ENCODE measurements at places on chromosomes 5 and 9. TPM values are rescaled to one million over a fixed set of nuclear protein-coding genes. Genes with fewer than 3 reads are reported as not detected.

DNA sequence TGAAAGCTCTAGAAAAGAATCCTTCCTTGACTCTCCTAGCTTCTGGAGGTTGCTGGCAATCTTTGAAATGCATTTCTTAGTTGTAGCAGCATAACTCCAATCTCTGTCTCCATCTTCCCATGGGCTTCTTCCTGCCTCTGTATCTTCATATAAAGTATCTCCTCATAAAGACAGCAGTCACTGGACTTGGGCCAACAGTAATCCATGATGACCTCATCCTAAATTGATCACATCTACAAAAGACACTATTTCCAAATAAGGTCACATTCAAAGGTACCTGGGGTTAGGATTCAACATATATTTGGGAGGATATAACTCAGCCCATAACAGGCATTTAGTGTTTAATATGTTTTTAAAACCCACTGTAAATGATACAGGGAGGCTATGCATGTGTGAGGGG is 123.3 kb downstream of the MLLT3 start:
- H3K27me3 ChIP-seq: no peaks in the 10 kb centered on the region
- H3K4me3 ChIP-seq: no peak overlapping the region
- no peak for DNase-seq

The BRD9 gene
- 44.5 TPM for total RNA-seq

The ANXA1 gene
- 9.3 TPM for total RNA-seq

The KCTD16 gene
- total RNA-seq: 0.19 TPM

DNA sequence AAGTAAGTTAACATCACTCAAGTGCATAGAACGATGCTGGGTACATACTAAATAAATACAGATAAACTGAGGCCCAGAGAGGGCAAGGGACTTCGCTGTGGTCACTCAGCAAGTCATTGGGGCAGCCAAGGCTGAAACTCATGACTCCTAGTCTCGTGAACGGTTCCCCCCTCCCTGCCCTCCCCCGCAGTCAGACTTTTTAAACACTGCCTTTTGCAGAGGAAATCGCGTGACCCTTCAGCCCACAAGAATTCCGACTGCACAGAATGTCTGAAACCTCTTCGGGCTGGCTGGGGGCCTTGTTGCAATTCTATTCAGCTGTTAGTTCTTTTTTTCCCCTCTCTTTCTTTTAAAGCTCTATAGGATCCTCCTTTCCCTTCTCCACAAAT is 28.1 kb downstream of the NEK6 start:
- peaks cover 72% of the 10 kb centered on the region for H3K4me1 ChIP-seq
- peak overlapping the region; percentile 97 for H3K27ac ChIP-seq
- no peaks in the 10 kb centered on the region for H3K27me3 ChIP-seq
- DNase-seq: peak; percentile 70
- peak overlapping the region; percentile 54 for H3K4me3 ChIP-seq
- peaks cover 30% of the 10 kb centered on the region for H3K36me3 ChIP-seq

GRCh38 chr5:61048534-61048933 is 103.5 kb downstream of the NDUFAF2 start:
- H3K4me1 ChIP-seq: peaks cover 3% of the 10 kb centered on the region
- no peaks in the 10 kb centered on the region for H3K27me3 ChIP-seq
- DNase-seq: no peak
- no peak overlapping the region for H3K27ac ChIP-seq

GRCh38 chr5:74877624-74878304 is 11.6 kb upstream of the FAM169A start:
- DNase-seq: no peak
- H3K36me3 ChIP-seq: no peaks in the 10 kb centered on the region
- H3K4me1 ChIP-seq: no peaks in the 10 kb centered on the region
- H3K27ac ChIP-seq: no peak overlapping the region

GRCh38 chr9:121783111-121783510 is 131.7 kb downstream of the DAB2IP start:
- H3K27ac ChIP-seq: no peak overlapping the region
- no peak for DNase-seq
- no peaks in the 10 kb centered on the region for H3K4me1 ChIP-seq
- peaks cover 8% of the 10 kb centered on the region for H3K27me3 ChIP-seq

GRCh38 chr9:72954431-72955125 is 1.7 kb upstream of the ALDH1A1 start:
- no peak overlapping the region for H3K27ac ChIP-seq
- no peaks in the 10 kb centered on the region for H3K4me1 ChIP-seq
- no peak overlapping the region for H3K4me3 ChIP-seq
- H3K36me3 ChIP-seq: no peaks in the 10 kb centered on the region

- no peaks in the 10 kb centered on the region for H3K27me3 ChIP-seq
- no peaks in the 10 kb centered on the region for H3K36me3 ChIP-seq
- no peak overlapping the region for H3K27ac ChIP-seq
- no peaks in the 10 kb centered on the region for H3K4me1 ChIP-seq
- no peak for DNase-seq
Measured at GRCh38 chr5:13943676-13944075, 812 bp downstream of the DNAH5 start.

The SKP1 gene
- total RNA-seq: 202 TPM

The IFNA13 gene
- total RNA-seq: not detected

DNA sequence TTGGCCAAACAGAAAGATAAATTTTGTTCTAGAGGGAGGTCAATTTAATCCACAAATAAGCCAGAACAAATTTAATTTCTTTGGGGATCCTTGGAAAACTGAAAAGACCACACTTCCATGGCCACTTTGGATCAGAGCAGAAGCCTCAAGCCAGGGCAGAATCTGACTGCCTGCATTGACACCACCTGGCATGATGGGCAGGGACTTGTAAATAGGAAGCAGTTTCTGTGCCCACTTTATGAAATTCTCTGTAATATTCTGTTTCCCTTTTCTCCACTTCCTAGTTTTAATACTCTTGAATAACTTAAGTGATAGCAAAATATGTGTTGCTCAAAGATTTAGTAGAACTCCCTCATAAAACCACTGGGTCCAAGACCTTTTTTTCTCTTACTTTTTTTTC is 6.7 kb upstream of the TMEM252 start:
- H3K27me3 ChIP-seq: no peaks in the 10 kb centered on the region
- H3K27ac ChIP-seq: no peak overlapping the region

DNA sequence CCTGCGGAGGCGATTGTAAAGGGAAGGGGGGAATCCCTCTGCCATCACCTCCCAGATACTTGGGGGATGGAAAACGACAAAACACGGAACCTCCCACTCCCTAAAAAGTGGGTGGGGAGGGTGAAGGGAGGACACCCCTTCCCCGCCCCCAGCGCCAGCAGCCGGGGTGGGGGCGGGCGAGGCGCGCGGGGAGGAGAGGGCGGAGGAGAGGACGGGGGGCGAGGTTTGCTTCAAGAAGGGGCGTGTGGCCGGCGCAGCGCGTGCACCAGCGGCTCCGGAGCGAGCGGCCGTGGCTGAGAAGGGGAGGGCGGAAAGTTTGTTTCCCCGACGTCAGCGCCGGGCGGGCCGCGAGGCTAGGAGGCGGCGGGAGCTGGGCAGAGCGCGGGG is at the start of gene PRRX2:
Gene PRRX2 (plus strand): TSS at position 259 of the 387 bp plus-strand sequence. CDS start 221 bp downstream, outside the sequence.
- no peaks in the 10 kb centered on the region for H3K4me1 ChIP-seq
- no peaks in the 10 kb centered on the region for H3K36me3 ChIP-seq
- H3K4me3 ChIP-seq: no peak within 1 kb of the TSS
- H3K27ac ChIP-seq: no peak within 1 kb of the TSS
- no peak for DNase-seq

DNA sequence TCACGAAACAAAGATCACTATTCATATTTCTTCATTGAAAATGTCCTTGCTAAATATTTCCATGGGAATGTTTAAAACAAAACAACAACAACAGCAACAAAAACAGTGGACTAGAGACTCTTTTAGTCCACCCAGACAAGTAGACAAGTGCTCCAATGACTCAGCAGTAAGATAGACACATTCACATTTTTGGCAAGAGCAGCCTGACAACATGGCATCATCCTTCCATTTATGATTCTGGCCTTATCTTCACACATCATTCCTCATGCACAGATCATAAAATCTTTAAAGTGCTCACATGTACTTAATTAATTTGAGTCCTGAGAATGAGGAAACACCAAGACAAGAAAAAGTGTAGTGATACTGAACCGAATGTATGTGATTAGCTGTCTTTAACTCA is 132.6 kb upstream of the PDE4D start:
- no peaks in the 10 kb centered on the region for H3K4me1 ChIP-seq
- DNase-seq: no peak
- no peaks in the 10 kb centered on the region for H3K36me3 ChIP-seq

- no peak overlapping the region for H3K4me3 ChIP-seq
- H3K27me3 ChIP-seq: no peaks in the 10 kb centered on the region
- DNase-seq: no peak
- H3K36me3 ChIP-seq: no peaks in the 10 kb centered on the region
Measured at GRCh38 chr9:98594546-98595160, 114.1 kb downstream of the GABBR2 start.

The PITX1 gene
- total RNA-seq: 0.77 TPM

DNA sequence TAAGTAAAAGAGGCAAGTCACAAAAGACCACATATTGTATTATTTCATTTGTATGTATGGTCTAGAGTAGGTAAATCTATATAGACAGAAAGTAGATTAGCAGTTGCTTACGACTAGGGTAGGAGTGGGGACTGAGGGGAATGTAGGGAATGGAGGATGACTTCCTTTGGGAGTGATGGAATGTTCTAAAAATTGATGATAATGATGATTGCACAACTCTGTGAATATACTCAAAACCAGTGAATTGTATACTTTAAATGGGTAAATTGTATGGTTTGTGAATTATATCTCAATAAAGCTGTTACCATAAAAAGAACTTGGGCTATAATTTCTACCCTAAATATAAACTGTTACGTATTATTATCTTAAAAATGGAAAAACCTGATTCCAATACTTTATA is 35.0 kb downstream of the ADAMTS6 start:
- H3K4me1 ChIP-seq: no peaks in the 10 kb centered on the region
- no peak overlapping the region for H3K27ac ChIP-seq
- H3K4me3 ChIP-seq: no peak overlapping the region
- H3K36me3 ChIP-seq: no peaks in the 10 kb centered on the region
- DNase-seq: no peak

The DAB2 gene
- 0.53 TPM for total RNA-seq

GRCh38 chr5:90386099-90386710 is 23.4 kb downstream of the CETN3 start:
- no peaks in the 10 kb centered on the region for H3K27me3 ChIP-seq
- no peak overlapping the region for H3K4me3 ChIP-seq
- no peaks in the 10 kb centered on the region for H3K36me3 ChIP-seq
- no peaks in the 10 kb centered on the region for H3K4me1 ChIP-seq

GRCh38 chr9:130396581-130396980 is 48.2 kb upstream of the ASS1 start:
- no peaks in the 10 kb centered on the region for H3K36me3 ChIP-seq
- H3K27me3 ChIP-seq: no peaks in the 10 kb centered on the region
- H3K4me3 ChIP-seq: no peak overlapping the region
- H3K4me1 ChIP-seq: no peaks in the 10 kb centered on the region
- H3K27ac ChIP-seq: no peak overlapping the region

The MYMK gene
- total RNA-seq: not detected

- no peaks in the 10 kb centered on the region for H3K27me3 ChIP-seq
- H3K36me3 ChIP-seq: no peaks in the 10 kb centered on the region
- H3K27ac ChIP-seq: no peak overlapping the region
- H3K4me3 ChIP-seq: no peak overlapping the region
- DNase-seq: no peak
- no peaks in the 10 kb centered on the region for H3K4me1 ChIP-seq
Measured at GRCh38 chr5:2685651-2686272, 65.7 kb downstream of the IRX2 start.

DNA sequence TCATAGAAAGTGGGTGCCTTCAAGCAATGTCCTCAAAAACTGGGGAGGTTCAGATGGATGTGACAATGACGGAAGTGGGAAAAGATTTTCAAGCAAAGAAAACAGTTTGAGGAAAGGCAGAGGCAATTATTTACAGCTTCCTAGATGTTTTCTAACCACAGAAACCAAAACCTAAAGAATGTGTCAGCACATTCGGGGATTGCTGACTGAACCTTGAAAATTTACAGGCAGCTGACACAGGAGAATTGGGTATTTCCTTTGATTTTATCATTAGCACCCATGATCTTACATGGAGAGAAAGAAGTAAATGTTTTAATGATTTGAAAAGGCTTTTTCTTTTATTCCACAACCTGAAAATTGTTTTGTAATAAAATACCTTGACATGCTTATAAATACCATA is 369.0 kb downstream of the ACTL7B start:
- no peaks in the 10 kb centered on the region for H3K4me1 ChIP-seq
- H3K4me3 ChIP-seq: no peak overlapping the region
- H3K27ac ChIP-seq: no peak overlapping the region
- no peaks in the 10 kb centered on the region for H3K36me3 ChIP-seq
- no peak for DNase-seq

GRCh38 chr5:58776559-58776958 is 193.7 kb downstream of the RAB3C start:
- no peak overlapping the region for H3K27ac ChIP-seq
- DNase-seq: no peak
- H3K4me3 ChIP-seq: no peak overlapping the region
- H3K4me1 ChIP-seq: no peaks in the 10 kb centered on the region
- no peaks in the 10 kb centered on the region for H3K27me3 ChIP-seq

DNA sequence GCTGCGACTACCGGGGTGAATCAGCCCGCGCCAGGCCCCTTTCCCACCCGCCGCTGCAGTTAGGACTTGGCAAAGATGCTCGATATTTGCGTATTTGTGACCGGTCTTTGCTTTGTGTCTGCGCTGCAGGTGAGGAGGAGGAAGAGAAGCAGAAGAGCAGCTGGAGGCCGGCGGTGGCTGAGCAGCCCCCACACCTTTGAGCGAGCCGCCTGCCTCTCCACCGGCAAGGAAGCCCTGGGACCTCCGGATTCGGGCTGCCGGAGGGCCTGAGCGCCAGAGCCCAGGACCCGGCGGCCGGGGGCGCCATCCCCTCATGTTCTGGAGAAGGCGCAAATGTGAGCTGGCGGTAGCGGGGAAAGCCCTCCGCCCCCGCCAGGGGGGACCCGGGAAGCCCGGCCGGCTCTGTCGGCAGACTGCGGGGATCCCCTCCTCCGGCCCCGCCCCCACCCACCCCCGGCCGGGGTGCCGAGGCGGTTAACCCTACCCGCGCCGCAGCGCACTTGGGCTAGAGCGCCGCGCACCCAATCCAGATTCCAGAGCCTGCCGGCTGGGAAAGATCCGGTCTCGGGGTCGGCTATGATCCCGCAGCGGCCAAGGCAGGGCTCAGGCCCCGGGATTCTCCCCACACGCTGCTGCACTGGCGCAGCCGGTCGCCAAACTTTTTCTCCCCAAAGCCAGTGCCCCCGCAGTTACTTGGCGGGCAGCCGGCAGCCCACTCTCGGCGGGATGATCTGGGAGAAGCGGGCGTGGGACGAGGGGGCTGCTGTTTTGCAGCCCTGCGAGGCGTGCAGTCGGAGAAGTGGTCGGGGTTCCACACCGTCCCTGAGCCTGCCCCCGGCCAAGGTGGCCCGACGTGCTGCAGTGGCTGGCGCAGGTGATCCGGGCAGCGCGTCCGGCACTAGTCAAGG is 800 bp upstream of the KCNN2 start:
- H3K27me3 ChIP-seq: peaks cover 18% of the 10 kb centered on the region
- DNase-seq: no peak
- peak overlapping the region; percentile 44 for H3K4me3 ChIP-seq
- H3K4me1 ChIP-seq: no peaks in the 10 kb centered on the region
- no peak overlapping the region for H3K27ac ChIP-seq
